ENCODE measurements at places on chromosomes 7 and 10.

DNA sequence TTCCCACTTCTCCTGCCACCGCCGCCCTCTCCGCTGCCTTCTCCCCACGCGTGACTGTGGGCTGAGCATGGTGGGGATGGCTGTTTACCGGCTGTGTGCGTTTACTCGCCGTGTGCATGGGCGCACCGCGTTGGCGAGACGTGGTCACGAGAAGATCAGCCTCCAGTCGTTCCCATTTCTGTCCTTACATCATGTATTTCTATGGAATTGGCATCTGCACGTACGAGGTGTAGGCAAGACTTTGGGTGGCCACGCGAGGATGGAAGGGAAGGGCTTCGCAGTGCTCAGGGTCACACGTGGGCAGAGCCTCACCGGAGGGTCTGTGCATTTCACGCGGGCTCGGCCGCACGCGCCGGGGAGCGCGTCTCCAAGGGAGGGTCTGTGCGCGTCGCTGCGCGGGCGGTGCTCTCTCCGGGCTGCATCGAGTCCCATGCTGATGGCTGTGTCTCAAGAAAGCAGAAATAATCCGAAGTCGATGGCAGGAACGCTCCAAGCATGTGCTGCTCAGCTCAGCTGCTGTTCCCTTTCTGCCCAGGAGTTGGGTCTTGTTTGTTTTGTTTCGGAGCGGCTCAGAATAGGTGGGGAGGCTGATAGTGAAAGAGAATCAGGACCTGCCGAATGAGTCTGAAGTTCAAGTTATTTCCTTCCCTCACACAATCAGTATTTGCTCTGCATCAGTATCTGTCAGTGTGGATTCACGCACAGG is 973 bp downstream of the CAMK1D start:
- DNase-seq = peak; percentile 40

DNA sequence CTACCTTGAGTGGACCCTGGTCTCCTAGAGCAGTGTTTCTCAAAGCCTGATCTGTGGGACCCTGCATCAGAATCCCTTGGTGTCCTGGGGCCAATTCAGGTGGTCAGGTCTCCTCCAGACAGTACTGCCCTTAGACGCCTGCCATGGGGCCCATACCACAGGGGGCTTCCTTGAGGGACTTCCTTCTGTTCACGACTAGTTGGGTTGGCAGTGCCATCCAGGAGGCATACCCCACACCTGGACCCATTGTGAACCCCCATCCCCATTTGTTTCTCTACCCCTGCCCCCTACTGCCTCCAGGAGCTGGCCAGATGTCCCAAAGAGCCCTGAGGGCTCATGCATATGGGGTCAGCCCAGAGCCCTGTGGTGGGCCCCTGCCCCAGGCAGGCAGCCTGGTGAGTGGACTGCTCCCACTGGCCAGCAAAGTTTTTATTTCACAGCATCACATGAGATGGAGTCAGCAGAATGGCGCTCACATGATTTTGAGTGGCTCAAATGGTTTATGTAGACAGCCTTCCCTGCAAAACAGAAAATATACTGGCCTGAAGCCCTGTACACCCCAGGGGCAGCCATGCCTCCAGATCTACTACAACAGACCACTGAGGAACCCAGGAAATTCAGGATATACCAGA is 259.9 kb upstream of the ZMIZ1 start:
- no peak for DNase-seq

GRCh38 chr7:124800386-124800785 is 34.8 kb upstream of the GPR37 start:
- DNase-seq = no peak

GRCh38 chr7:36048141-36048901 is 104.7 kb upstream of the EEPD1 start:
- no peak for DNase-seq

DNA sequence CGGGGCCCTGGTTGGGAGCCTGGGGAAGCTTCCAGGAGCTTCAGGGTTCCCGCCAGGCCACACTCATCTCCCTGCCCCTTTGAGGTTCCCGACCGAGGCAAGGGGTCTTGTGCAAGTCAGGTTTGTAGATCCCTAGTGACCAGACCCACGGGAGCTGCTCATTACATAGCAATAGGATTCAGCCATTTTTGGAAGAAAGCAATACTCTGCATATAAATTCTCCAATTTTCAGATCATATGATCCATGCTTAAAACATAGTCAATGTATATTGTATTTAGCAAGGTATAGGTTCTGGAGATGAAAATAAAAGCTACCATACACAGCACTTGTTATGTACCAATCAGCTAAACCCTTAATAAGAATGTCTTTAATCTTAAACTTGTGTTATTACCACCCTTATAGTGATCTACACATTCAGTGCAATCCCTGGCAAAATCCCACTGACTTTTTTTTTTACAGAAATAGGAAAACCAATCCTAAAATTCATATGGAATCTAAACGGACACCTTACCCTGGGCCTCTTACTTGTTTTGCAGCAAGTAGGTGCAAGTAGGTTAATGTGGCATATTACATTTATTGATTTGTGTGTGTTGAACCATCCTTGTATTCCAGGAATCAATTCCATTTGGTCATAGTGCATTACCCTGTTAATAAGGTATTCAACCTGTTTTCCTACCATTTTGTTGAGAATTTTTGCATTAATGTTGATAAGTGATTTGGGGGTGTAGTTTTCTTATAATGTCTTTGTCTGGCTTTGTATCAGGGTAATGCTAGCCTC is 13.8 kb upstream of the FKBP9 start:
- DNase-seq = no peak

GRCh38 chr7:39248041-39248691 is 270.5 kb downstream of the POU6F2 start:
- no peak for DNase-seq

- DNase-seq = no peak
These were observed 201.8 kb downstream of the TCERG1L start for GRCh38 chr10:131109726-131110125.

GRCh38 chr7:17305387-17306171 is 7.1 kb downstream of the AHR start:
- no peak for DNase-seq

DNA sequence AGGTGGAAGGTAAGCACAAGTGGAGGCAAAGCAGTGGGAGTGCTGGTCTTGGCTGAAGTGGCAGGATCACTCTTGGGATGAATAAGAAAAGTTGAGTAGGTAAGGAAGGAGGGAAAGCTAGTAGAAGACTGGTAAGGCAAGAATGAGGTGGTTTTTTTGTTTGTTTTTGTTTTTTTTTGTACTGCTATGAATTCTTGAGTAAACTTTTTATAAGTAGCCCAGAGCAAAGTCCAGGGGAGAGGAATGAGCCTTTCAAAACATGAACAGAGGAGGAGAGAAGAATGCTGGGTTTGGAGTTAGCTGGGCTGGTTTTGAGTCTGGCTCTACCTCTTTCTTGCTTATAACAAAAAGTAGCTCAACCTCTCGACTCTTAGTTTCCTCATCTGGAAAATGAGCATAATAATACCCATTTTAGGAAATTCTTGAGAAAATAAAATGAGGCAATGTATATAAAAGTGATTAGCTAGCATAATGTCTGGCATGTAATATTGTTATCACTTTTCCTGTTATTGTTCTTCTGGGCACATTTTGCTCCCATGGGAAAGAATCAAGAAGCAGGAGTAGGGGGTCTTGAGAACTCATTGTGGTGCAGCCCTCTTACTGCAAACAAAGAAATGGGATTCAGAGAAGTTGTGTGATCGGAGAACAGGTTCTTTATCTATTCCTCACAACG is 24.1 kb upstream of the LRRC17 start:
- no peak for DNase-seq

DNA sequence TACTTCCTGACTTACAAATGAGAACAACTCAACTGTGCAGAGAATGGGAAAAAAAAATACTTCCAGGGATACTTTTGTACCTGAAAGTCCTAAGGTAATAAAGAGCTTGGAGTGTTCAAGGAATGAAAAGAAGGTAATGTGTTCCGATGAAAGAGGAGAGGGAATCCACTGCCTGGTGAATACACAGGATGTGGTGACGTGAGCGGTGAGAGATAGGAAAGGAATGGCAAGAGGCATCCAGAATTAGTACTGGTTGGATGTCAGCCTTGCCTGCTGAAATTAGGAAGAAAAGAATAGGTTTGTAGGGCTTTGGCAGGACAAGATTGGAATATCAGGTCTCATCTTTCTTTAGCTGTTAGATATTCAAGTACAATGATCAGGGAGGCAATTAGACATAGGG is 347.7 kb downstream of the POM121L12 start:
- no peak for DNase-seq

DNA sequence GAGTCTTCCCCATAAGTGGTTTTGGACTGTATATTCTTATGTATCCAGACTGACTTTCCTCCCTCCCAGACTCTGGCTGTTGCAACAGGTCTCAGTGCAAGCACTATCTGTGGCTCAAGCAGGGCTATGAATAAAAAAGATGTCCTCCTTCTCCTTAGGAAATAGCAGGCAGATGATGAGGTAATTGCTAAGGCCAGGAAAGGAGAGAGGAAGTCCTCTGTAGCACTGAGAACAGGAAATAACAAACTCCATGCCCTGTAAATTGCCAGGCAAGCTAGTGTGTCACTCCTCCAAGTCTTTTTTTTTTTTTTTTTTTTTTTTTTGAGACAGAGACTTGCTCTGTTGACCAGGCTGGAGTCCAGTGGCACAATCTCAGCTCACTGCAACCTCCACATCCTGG is 900.1 kb downstream of the TYW1 start:
- DNase-seq = no peak

DNA sequence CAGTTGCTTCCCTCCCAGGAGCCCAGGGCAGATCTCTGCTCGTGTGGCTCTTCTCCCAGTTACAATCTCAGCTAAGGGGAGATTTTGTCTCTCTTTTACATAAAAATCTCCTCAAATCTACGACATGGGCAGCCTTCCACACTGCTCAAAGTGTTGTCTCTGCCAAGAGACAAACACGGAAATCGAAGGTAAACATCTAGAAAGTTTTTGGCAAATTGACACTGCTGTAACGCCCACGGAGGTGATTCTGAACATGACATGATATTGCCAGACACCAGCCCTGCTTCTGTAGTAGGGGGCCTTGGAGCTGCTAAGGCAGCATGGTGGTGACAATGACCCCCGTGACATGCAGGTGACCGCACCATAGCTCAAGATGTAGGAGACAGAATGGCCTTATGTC is 128.3 kb downstream of the CCDC3 start:
- DNase-seq = no peak

- no peak for DNase-seq
These were observed 718 bp upstream of the BPGM start for GRCh38 chr7:134645935-134646334.

DNA sequence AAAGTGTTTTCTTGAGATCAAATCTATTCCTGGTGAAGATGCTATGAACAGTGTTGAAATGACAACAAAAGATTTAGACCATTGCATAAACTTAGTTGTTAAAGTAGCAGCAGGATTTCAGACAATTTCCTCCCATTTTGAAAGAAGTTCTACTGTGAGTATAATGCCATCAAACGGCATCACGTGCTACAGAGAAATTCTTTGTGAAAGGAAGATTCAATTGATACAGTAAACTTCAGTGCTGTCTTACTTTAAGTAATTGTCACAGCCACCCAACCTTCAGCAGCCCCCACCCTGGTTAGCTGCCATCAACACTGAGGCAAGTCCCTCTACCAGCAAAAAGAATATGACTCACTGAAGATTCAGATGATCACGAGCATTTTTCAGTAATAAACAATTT is 115.2 kb downstream of the TES start:
- no peak for DNase-seq

DNA sequence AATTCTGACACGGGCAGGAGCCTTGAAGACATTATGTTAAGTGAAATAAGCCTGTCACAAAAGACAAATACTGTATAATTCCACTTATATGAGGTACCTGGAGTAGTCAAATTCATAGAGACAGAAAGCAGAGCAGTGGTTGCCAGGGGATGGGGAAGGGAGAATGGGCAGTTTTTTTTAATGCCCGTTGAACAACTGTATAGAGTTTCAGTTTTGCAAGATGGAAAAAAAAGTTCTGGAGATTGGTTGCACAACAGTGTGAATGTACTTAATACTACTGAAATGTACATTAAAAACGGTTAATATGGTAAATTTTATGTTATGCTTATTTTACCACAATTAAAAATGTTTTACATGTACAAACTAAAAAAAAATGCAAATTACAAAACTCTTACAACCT is 63.6 kb upstream of the EFCAB10 start:
- no peak for DNase-seq

GRCh38 chr10:96856317-96856716 is 24.2 kb downstream of the LCOR start:
- no peak for DNase-seq

- DNase-seq = no peak
These were observed 528.6 kb downstream of the SORCS1 start for GRCh38 chr10:106635947-106636346.

GRCh38 chr10:102342458-102342857 is 53.0 kb upstream of the NFKB2 start:
- DNase-seq = no peak

GRCh38 chr10:12841426-12841825 is 160.1 kb downstream of the CCDC3 start:
- no peak for DNase-seq

GRCh38 chr10:22593636-22594198 is 120.7 kb downstream of the PIP4K2A start:
- DNase-seq = no peak

DNA sequence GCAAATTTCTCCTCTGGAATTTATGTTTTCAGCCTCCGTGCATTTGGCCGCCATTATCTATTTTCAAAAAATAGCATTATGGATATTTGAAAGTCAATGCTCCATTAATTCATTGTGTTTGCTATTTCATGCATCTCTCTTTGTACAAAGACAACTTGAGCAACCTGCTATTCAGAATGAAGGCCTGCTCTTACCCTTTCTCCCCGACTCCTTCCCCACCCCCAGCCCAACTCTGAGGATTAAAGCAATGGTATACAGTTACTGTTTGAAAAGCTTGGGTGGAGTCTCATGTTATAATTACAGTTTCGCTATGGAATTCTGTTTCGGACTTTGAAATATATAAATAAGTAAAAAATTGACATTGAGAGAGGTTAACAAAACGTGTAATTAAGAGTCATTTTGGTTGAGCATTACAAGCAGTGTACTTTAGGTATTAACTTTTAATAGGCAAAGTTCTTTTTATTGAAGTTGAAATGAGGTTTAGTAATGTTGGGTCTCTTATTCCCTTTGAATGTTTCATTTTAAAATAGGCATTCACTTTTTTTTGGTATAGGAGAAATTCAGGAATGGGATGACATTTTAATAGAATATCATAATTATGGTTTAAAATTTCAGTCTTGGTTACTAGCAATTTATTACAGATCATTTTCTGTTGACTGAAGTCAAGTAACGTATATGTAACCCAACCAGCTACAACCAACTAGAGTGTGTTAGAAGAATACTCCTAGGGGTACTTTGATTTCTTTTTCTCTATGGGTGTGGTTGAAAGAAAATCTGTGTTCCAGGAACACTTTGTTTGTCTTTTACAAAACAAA is 93.1 kb downstream of the ARID5B start:
- DNase-seq = no peak

GRCh38 chr7:8274589-8274988 is 12.6 kb upstream of the ICA1 start:
- DNase-seq = no peak

DNA sequence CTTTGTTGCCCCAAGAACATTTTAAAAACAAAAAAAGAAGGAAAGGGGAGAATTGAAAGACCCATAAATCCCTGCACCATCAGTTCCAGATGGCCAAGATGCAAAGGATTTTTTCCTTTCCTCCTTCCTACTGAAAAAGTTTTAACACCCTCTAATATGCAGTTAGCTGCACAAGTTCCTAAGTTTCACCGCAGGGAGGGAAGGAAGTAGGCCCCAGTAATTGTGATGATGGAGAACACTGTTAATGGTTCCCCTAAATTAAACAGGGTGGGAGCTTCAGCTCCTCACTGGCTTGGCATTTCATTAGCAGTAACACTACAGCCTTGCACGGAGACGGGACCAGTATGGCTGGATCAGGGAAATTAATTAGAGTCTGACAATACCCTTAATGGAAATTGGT is 63.7 kb upstream of the PPIF start:
- DNase-seq = no peak

- DNase-seq = no peak
These were observed 28.8 kb upstream of the KLHL7 start for GRCh38 chr7:23076772-23077171.

Data from activated CD4-positive, CD25-positive, alpha-beta regulatory T cell treated with anti-CD3 and anti-CD28 coated beads, Interleukin-2, amount 50 U/mL, for 72 hours (primary cell).